ENCODE measurements at places on chromosomes 2 and 18.

DNA sequence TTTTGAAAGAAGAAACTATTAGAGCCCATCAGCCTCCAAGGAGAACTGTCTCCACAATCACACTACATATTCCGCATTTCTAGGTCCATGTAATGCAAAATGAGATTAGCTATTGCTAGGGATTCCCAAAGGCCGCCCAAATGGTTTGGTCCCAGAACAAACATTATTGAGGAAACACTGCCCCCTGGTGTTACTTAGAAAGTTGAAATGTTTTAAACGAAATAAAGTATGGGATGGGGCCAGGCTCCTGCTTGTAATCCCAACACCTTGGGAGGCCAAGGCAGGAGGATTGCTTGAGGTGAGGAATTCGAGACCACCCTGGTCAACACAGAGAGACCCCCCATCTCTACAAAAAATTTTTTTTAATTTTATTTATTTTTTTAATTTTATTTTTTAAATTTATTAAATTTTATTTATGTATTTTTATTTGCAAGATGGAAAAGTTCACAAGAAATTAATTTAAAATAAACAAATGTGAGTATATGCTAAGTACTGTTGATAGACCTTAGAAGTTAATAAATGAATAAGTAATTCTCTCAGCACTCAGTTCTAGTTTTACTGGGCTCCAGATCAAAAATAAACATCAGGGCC, 5.5 kb downstream of the NHEJ1 start:
- peak; percentile 53 for DNase-seq

DNA sequence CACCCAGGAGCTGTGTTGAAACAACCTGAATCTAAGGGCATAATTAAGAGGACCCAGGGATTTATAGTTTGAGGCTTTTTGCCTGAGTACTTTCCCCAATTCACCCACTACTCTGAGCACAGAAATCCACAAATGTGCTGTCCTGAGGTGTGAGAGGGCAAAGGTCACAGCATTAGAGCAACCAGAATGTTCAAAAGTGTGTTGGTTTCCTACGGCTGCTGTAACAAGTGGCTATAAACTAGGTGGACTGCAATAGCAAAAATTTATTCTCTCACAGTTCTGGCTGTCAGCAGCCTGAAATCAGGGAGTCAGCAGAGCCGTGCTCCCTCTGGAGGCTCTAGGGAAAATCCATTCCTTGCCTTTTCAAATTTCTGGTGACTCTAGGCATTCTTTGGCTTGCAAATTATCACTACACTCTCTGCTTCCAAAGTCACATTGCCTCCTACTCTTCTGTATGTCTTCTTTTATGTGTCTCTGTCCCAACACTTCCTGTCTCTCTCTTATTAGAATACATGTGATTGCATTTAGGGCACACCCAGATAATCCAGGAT, 91.4 kb upstream of the TACR1 start:
- DNase-seq, result no peak

DNA sequence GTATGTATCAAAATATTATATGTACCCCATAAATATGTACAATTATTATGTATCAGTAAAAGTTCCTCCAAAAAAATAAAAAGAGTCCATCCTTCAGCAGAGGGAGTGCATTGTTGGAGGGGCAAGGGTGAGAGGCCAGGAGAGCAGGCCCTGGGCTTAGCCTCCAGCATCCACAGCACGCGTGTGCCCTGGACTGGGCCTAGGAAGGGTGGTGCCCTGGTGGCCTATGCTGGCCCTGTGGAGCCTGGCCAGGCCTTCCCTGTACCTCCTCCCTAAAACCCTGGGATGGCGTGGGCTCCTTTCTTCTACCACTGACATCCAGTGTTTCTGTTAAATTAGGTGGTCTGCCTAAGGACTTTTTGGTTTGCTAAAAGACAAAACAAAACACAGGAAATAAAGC, 93.4 kb downstream of the SH3RF3 start:
- no peak for DNase-seq

- DNase-seq, result no peak
These were observed 405.7 kb downstream of the PIK3C3 start for GRCh38 chr18:42360716-42361115.

- no peak for DNase-seq
These were observed 211.0 kb downstream of the TGIF1 start for GRCh38 chr18:3660739-3661515.

DNA sequence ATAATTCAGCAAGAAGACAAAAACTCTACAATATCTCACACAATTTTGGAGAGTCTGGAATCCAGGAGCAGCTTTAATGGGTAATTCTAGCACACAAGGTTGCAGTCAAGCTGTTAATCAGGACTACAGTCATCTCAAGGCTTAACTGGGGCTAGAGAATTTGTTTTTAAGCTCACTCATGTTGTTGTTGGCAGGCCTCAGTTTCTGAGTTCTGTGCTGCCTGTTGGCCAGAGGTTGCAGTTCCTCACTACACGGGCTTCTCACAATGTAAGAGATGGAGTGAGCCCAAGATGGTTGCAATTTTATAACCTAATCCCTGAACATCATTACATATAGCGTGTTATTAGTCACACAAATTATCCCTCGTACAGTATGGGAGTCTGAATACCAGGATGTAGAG, 50.6 kb upstream of the TMEFF2 start:
- no peak for DNase-seq

DNA sequence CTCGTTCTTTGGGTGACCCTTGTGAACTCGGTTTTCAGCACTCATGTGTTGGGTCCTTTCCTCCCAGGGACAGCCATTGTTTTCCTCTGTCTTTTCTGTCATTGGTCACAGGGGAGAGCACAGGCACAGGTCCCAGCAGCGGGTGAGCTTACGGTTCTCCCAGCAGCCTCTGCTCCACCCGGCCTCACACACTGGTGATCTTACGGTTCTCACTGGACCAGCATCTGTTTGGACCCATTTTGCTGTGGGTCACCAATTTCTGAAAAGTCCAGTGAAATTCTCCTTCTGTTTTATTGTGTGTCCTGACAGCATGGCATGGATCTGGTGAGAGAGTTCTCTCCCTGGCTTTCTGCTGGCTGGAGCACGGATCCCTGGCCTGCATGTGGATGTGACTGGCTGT, 49.8 kb upstream of the ANKRD62 start:
- DNase-seq, result peak; percentile 4

DNA sequence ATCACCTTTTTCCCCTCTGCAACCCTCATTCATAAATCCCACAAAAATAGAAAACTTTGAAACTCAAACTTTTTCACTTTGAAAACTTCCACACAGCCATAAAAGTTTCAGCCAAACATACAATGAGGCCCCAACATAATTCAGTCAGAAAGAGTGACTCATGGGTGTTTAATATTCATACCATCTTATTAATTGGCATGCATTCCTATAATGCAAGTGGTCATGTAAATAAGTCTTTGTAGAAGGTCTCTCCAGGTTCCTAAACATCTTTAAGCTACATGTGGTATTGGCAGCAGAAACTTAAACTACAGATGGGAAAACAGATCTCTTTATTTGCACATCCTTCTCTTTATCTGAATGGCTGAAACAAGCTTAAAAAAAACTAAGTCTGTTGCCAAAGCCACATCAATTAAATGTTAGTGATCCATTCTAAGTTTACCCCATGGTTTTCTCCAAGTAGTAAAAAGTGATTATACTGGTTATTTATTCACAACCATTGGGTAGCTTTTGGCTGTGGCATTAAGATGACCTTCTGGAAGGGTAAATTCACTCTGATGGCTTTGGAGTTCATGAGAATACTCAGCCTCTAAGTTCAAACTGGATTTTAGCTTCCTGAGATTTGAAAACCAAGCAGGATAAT, 70.2 kb upstream of the LYPD1 start:
- DNase-seq, result no peak

- peak; percentile 65 for DNase-seq
These were observed 980 bp upstream of the PDE6D start for GRCh38 chr2:231781798-231782726.

GRCh38 chr2:119879502-119879901, 119.8 kb downstream of the PTPN4 start:
- DNase-seq, result no peak

GRCh38 chr2:234880551-234881211, 71.1 kb upstream of the SH3BP4 start:
- peak; percentile 43 for DNase-seq

- no peak for DNase-seq
These were observed 456.3 kb upstream of the MYT1L start for GRCh38 chr2:2787301-2787907.

GRCh38 chr2:176101842-176102241, 2.2 kb downstream of the HOXD12 start:
- DNase-seq, result no peak

GRCh38 chr2:215356948-215357461, 45.1 kb downstream of the ATIC start:
- no peak for DNase-seq
